ENCODE measurements at places on chromosomes 6 and 20.
A peak's percentile ranks its signal among the peaks of the same experiment; 100 is the strongest.

DNA sequence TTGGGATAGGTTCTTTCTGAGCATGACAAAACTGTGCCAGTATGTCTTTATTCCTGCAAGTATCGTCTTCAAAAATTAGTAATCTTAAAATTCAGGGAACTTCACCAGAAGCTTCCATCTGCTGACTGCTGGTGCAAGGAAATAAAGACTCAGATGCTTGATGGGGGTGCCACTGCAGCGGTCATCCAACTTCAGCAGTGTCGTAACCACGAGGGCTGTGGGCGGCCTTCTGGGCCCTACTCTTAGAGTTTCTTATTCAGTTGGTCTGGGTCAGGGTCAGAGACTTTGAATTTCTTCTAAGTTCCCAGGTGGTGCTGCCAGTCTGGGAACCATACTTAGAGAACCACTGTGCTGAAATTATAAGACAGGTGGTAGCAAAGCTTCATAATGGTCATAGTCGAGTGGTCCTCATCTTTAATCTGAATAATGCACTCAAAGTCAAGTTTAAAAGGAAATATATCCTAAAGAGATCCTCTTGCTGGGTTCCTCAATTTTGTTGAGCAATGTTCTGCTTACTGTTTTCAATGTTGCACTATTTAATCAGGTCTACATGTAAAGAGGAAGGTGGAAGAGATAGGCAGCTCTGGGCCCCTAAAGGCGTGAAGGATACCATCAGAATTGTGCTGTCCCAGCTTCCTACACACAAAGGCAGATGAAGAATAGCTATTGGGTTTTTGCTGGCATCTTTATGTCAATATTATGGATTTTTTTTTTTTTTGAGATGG, 165.4 kb upstream of the GMDS start:
- no peak for DNase-seq

DNA sequence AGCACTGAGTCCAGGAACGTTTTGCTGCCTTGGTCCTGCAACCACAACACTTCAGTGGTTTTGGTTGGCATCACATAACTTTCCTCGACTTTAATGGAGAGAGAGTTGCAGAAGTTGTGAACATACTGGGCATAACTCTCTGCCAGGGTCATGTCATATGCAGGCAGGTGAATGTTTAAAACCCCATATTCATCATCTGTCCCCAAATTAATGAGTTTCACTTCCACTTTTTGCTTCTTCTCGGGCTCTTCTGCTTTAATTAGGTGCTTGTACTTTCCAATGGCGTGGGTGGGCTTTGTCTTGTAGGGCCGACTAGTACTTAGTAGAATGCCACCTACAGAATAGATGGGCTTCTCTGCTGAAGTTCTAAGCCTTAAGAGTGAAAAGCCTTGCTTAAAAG, 45.2 kb upstream of the TFAP2A start:
- DNase-seq: no peak

DNA sequence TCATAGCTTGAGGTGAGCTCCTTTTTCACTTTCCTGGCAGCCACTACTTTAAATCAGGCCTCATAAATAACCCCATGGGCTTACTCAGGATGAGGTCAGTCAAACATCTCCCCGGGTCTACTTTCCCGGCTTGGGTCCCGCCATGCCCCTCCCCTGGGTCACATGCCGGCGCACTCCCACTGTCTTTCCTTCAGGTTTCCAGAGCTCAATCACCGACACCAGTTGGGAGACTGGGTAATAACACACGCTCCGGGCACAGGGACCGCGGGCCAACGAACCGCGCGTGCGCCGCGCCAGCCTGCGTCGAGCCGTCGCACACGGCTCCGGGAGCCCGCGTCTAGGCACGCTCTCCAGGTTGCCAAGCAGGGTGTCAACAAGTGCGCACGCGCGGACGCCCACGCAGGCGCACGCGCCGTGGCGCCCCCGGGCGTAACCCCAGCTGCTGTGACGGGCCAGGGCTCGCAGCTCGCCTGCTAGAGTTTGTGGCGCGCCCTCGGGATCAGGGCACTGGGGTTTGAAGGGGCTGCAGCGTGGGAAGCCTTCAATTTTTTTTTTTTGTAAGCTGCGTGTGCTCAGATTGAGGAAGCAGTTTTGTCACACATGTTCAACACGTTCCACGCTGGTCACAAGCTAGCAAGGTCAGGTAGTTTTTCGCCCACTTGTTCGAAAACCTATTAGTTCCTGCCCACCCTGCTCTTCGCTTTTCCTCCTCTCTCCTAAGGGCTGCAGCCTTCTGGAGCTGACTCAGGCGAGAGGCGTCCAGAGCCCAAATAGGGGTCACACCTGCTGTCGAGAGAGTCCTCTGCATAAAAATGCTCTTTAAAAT, 31.8 kb downstream of the TFAP2B start:
- DNase-seq: no peak

DNA sequence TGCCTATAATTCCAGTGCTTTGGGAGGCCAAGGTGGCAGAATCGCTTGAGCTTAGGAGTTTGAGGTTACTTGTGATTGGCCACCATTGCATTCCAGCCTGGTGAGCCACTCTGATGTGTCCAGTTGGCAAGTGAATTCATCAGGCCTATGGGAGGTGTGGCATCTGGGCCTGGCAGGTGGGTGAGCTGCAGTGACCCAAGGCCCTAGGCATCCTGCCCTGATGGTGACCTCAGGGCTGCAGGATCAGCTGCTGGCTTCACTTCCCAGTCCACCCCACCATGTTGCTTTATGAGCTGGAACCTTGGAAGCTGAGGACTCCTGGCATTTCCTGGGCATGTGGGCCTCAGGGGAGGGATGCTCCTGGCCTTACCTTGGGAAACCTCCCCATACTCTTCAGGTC, 20.5 kb downstream of the RSPH9 start:
- DNase-seq: no peak

DNA sequence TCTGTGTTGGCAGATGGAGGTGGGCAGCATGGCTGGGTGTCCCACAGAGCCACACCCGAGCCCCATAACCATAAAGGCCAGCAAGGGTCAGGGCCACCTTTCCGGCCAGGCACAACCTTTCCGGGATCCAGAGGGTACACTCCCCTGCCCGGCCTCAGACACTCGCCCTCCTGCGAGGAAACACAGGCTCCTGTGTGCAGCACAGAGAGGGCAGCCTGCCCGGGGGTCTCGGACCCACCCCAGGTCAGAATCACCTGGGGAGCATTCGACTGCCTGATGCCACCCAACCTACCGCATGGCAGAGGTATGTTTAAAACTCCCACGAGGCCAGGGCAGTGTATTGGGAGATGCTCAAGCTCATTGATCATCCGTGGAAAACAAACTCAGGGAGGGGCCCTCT, 260.3 kb downstream of the TAF4 start:
- no peak for DNase-seq

- DNase-seq: no peak
These were observed 297.8 kb downstream of the GJA1 start for GRCh38 chr6:121733234-121733633.

- DNase-seq: no peak
These were observed 28.7 kb upstream of the SPAG4 start for GRCh38 chr20:35586751-35587425.

- DNase-seq: no peak
These were observed 3.6 kb downstream of the GZF1 start for GRCh38 chr20:23365390-23366165.

- DNase-seq: no peak
These were observed 117.8 kb downstream of the SLC23A2 start for GRCh38 chr20:4883546-4883945.

DNA sequence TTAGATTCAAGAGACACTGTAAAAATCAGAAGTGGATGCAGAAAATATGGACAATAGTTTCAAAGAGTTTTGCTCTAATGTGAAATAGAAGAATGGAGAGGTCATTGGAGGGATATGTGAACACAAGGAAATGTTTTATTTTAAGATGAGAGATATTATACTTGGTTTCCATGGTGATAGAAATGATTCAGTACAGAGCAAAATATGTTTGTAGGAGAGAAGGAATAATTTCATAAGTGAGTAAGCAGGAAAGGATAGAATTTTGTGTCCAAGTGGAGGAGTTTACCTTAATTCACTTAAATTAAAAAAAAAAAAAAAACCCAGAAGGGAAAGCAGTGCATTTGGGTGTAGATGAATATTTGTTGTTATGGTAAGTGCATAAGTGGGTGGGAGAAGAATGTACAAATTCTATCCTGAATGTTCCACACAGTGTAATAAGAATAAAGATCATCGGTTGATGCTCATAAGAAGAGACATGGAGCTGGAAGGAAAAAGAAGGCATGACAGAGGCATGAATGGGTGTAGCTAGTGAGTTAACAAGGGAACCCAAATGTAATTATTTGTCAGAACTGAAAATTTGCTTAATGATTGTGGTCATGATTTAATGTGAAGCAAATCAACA, 688.9 kb upstream of the GJE1 start:
- no peak for DNase-seq

GRCh38 chr6:7438011-7438410, 48.4 kb downstream of the RIOK1 start:
- DNase-seq: no peak

GRCh38 chr6:14108571-14109410, 8.8 kb upstream of the CD83 start:
- peak; percentile 24 for DNase-seq

- no peak for DNase-seq
These were observed 284.9 kb downstream of the PRKN start for GRCh38 chr6:162442687-162443086.

Data from stimulated activated CD4-positive, alpha-beta T cell treated with anti-CD3 and anti-CD28 coated beads, Interleukin-4, amount 100 ng/mL, for 1 hour (primary cell).